Activated CD8-positive, alpha-beta memory T cell treated with anti-CD3 and anti-CD28 coated beads for 48 hours (primary cell): ENCODE measurements at places on chromosomes 13 and 19.

GRCh38 chr19:5078182-5078581 is 109.3 kb downstream of the KDM4B start:
- no peak for DNase-seq

- DNase-seq: no peak
Observed at GRCh38 chr19:13842291-13843103, 34.4 kb upstream of the NANOS3 start.

DNA sequence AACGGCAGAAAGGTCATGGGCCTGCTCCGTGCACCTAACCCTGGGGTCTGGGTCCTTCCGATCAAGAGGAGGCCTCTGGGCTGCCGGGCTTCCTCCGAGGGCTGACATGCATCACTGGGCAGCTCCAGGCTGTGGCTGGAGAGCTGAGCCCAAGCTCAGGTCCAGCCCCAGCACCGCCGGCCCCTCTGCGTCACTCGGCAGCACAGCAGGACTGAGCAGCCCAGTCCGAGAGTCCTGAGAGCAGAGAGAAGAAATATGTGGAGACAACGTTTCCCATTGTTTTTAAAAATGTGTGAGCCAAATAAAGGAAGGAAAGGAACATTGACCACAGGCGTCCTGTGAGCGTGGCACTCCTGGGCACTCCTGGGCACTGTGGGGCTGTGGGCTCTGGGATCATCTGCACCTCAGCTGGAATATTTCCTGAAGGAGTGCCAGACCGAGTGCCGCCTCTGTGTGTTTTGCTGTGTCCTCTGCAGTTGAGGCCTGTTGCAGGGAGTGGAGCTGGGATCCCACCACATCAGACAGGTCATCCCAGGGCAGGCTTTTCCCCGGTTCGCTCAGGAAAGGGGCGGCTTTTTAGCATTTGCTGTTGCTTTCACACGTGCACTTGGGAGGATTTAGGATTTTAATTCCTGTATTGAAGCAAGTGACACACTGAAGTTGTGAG is 37.8 kb upstream of the TFDP1 start:
- DNase-seq: no peak

GRCh38 chr13:23922005-23922932 is 25.0 kb upstream of the C1QTNF9B start:
- DNase-seq: no peak

GRCh38 chr19:4415352-4415751 is 12.9 kb downstream of the CHAF1A start:
- no peak for DNase-seq

DNA sequence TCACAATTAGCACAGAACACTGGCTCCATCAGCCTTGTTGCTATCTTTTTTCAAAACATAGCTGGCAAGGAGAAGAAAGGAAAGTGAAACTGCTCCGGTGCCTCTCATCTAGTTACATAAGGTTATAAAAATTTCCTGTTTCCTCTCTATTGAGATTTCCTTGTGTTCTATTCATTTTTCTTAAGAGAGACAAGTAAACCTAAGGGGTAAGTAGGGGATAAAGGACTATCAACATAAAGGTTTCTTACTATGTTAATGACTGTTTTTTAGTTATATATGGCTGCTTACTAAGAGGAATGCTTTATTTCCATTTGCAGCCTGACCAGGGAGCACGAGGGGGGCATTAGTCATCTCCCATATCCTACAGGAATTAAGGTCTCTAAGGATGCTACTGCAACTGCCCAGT is 73.2 kb upstream of the MLNR start:
- no peak for DNase-seq

DNA sequence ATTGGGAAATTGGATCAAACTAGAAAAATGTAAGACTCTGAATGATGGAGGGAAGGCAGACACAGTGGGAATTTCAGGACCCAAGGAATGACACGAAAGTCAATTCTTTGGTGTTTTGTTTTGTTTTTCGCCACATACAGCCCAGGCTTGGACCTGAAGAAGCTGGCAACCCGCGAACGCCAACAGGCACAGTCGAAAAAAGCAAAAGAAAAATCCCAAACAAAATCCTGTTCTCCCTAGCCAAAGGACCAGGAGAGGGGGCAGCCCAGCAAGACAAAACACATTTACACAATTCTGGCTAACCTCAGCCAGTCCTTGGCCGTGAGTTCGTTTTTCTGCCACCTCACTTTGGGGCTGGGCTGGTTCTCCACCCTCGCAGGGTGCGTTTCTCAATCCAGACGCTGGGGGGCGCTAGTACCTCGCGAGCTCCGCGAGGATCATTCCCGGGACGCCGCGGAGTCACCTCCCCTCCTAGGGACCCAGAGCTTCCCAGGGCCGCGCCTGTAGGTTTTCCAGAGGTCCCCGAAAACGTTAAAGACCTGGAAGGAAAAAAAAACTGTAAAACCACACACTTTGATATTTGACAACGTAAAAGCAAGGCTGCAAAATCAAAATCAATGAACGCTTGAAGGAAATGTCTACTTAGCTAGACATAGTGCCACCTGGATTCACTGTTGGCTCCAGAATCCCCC is 34.9 kb upstream of the TPM4 start:
- DNase-seq: peak; percentile 71

DNA sequence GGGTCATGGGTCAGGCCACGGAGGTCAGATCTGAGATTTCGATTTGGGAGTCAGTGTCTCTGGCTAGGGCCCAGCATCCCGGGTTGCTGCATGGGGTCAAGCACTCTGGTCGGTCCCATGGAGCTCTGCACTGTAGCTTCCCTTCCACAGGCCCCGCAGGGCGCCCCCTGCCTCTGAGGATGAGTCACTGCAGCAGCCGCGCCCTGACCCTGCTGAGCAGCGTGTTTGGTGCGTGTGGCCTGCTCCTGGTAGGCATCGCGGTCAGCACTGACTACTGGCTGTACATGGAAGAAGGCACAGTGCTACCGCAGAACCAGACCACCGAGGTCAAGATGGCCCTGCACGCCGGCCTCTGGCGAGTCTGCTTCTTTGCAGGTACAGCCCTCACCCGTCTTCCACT is 3.6 kb downstream of the CACNG7 start:
- DNase-seq: no peak

DNA sequence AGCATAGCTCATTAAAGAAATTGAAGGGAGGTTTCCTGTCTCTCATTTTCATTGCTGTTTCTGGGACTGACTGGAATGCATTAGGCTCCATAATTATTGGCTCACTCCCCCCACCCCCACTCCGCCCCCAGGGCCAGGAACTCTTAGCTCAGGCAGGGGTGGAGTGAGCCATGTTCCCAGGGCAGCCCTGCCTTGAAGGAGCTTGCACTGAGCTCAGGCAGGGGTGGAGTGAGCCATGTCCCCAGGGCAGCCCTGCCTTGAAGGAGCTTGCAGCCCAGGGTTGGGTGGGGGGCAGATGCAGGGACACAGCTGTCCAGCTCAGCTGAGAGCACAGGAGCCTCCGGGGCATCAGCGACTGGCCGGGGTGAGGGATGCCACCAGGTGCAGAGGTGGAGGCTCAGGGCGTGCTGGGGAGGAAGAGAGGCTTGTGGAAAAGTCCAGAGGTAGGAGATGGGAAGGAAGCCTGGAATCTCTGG is 39.1 kb upstream of the TFDP1 start:
- DNase-seq: no peak

- no peak for DNase-seq
Observed at GRCh38 chr19:53865523-53865917, 2.2 kb upstream of the MYADM start.

GRCh38 chr19:2354670-2355069 is 5.4 kb upstream of the TMPRSS9 start:
- no peak for DNase-seq

GRCh38 chr13:86193281-86193680 is 394.1 kb upstream of the SLITRK6 start:
- DNase-seq: no peak

DNA sequence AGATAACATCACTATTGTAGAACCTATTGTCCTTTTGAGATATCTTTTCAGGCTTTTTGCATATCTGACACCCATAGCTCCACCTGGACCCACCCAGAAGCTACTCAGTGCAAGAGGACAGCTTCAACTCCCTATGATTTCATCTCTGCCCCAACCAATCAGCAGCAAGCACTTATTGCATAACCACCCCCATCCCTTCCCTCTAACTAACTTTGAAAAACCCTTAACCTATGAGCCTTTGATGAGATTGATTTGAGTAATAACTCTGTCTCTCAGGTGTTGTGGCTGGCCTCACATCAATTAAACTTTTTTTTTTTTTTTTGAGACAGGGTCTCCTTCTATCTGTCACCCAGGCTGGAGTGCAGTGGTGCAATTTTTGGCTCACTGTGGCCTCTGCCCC is 13.4 kb upstream of the MTRF1 start:
- DNase-seq: no peak

- DNase-seq: no peak
Observed at GRCh38 chr13:81577601-81578195, 1236.8 kb upstream of the SPRY2 start.

- no peak for DNase-seq
Observed at GRCh38 chr13:25109341-25109740, 13.4 kb downstream of the PABPC3 start.

DNA sequence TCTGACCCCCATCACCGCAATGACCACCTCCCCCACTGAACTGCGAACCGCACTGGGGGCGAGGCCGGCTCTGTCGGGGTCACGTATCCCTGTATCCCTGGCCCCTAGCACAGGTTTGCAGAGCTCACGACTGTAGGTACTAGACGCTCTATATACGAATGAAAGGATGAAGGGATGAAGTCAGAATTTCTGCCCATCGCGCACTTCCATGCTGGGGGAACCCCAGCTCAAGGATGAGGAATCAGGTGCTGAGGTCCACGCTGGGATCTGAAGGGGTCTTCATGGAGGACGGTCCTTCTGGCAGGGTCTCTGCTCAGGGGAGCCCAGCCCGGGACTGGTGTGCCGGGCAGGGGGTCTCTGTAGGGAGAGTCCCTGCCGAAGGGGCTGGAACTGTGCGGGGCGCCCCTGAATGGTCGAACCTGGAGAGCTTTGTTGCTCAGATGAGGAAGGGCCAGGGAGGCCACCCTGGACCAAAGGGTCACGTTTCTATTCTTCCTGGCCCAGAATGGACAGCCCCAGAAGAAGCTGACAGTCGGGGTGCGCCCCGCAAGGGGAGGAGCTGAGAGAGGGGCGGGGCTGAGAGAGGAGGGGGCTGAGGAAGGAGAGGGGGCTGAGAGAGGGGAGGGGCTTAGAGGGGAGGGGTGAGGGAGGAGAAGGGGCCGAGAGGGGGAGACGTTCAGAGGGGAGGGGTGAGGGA is 37.9 kb upstream of the SEMA6B start:
- DNase-seq: no peak

GRCh38 chr19:3045885-3046697 is 16.2 kb downstream of the TLE5 start:
- DNase-seq: no peak

DNA sequence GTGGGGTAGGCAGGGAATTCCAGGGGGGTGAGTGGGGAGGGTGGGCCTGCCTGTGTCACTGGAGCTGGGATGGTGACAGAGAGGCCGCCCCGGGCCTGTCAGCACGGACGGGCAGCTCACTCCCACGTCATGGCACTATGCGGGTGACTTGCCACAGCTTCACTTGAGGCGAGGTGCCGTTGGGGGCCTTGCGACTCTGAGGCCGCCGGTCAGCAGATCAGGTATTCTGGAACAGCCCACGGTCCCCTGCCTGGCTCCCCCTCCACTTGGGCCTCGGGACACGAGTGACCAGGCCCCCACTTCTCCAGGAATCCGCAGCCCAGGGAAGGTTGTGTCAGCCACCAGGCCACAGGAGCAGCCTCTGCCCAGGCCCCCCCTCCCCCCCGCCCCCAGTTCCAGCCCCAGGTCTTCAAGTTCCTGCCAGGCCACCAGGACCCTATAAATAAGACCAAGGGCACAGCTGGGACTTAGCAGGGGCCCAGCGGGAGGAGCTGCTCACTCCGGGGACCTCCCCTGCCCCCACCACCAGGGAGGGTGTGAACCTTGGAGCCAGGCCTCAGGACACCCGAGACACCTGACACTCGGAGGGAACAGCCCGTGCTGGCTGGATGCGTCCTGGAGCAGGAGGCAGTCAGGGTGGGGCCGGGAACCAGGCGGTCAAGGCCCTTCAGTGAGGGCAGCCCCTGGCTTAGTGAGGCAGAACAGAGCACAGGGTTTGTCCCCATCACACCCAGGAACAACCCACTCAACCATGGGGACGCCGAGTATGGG is 2.7 kb upstream of the MIDN start:
- no peak for DNase-seq

DNA sequence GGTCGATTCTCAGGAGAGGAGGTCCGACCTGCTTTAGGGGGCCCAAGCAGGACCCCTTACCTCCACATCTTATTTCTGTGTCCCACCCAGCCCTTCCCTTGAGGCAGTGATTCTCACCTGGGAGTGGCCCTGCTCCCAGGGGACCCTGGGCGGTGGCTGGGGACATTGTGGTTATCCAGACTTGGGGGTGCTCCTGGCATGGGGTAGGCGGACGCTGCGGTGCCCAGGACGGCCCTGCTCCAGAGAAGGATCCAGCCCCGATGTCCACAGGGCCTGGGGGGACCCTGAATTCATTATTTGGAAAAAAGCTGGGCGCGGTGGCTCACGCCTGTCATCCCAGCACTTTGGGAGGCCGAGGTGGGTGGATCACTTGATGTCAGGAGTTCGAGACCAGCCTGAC is 84.4 kb downstream of the GADD45B start:
- no peak for DNase-seq

- no peak for DNase-seq
Observed at GRCh38 chr19:53388904-53389303, 6.0 kb upstream of the ZNF765 start.

DNA sequence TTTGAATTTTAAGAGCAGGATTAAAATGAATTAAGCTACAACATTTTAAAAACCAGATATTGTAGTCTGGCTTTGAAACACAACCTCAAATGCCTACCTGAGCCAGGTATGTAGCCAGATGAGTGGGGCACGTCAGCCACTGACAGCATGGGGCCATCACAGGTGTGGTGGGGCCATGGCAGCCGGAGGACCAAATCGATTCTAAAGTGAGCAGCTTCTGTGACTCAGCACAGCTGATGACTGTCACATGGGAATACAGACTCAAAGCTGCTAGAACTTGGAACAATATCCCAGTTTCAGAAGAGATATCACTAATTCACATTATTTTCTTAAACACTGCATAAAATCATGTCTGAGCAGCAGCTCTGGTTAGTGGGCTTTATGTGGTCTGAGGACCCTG is 52.8 kb downstream of the SERP2 start:
- no peak for DNase-seq

DNA sequence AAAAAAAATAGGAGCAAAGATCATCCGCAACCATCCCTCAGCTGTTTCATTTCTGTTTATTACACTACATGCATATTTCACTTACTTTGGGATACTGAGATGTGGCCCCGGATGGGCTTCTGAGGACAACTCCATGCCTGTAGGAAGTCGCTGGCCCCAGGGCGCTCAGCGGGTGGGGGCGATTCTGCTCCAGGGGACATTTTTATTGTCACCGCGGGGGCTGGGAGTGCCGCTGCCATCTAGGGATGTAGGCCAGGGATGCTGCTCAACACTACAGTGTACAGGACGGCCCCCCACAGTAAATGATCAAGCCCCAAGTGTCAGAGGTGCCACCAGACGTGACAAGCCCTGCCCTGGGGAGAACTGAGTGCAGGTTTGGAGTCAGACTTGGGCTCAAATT is 6.4 kb upstream of the BST2 start:
- no peak for DNase-seq
